ENCODE measurements at places on chromosomes 1 and 21.

DNA sequence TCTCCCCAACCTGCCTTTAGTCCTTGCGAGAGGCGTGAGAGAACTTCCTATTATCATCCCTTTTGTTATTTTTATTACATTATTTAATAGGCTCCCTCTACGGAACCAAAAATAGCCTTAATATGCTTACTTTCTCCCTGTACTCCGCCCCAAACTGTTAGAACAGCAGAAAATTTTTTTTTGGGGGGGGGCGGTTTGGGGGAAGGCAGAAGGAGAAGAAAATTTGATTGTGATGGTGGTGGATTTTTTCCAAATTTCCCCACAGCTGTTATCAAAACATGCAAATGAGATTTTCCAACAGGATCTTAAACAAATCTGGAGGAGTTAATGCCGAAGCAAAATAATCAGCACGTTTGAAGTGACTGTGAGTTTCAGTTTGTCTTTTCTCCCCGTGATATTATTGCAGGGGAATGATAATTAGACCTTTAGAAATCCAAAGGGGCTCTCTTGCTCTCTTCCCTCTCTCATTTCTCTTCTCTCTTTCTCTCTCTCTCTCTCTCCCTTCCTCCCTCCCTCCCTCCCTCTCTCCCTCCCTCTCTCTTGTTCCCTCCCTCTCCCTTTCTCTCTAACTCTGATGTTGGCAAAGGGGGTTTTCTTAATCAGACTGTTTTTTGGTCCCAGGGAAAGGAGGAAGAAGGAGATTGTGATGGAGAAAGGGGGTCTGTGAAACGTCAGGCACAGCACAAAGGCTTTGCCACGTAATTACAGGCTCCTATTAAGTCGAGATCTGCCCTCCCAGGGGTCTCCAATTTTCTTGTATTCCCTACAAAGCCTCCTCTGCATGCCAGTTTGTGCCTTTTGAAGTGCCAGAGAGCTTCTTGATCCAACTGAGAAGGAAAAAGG is 1.1 kb upstream of the PRRX1 start:
- DNase-seq: no peak

- no peak for DNase-seq
Measured at GRCh38 chr1:216823731-216824130, 100.5 kb upstream of the ESRRG start.

DNA sequence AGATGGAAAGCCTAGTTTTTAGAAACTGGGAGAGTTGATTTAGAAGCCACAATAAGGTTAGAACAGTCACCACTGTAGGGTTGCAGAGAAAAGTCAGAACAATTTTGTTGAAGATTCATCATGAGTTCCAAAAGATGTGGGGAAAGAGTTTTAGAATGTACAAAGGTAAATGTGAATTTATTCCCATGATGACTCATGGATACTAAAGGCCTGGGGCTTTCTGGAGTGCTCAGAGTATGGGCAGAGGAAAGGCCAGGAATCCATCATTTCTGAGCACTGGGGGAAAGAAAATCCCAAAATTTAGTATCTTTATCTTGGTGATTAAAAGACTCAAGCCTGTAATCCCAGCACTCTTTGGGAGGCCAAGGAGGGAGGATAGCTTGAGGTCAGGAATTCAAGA is 17.8 kb downstream of the YBX1 start:
- DNase-seq: no peak

- DNase-seq: no peak
Measured at GRCh38 chr1:155009742-155010141, 7.1 kb downstream of the ZBTB7B start.

- no peak for DNase-seq
Measured at GRCh38 chr1:225474439-225474985, 46.7 kb upstream of the LBR start.

DNA sequence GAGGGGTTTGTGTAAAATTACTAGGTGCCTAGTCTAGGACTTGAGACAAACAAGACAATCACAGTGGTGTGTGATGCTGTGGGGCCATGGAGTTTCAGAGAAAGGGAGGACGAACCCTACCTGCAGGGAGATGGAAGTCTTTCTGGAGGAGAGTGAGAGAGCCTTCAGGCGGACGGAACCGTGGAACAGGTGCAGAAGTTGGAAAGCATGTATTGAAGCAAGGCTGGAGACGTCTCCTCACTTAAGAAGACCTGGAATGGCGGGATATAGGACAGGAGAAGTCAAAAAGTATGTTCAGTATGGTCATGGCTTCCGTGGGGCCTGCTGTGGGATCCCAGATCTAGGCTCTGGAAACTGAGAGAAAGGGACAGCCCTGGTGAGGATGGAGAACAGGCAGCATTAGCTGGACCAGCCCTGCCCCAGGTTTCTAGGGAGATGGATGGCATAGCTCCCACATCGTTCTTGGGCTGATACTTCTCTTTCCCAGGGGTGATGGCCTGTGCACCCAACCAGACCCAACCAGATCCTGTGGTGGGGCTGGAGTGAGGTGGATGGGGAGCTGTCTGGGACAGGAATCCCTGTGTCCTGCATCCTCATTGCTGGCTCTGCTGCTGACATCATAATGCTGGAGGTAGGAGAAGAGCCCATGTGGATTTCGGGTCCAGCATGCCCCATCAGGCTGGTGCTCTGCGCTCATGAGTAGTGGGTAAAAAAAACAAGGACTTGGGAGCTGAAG is 15.0 kb upstream of the LRP8 start:
- DNase-seq: no peak

- no peak for DNase-seq
Measured at GRCh38 chr1:47545912-47546483, 108.2 kb downstream of the FOXD2 start.

DNA sequence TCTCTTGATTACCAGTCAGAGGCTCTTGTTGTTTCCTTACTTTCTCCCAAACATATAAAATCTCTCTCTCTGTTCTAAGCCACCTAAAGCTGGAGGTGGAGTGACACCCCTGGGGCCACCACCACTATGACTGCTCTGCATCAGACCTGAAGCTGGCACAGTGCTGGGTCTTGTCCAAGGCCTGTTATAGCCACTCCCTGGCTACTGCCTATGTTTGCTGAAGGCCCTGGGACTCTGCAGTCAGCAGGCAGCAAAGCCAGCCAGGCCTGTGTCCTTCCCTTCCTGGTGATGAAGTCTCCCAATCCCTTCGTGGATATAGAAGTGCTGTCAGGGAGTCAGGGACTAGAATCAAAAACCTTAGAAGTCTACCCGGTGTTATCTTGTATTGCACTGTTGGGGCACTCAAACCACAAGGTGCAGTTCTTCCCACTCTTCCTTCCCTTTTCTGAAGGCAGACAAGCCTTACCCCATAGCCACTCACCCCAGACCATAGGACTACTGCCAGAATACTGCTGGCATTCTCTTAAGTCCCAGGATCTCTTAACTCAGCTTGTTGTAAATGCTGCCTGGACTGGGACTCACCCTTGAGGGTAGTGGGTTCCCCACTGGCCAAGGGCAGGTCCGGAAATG is 103.1 kb downstream of the RPS6KC1 start:
- no peak for DNase-seq

- no peak for DNase-seq
Measured at GRCh38 chr1:227768125-227768439, 32.8 kb downstream of the SNAP47 start.

DNA sequence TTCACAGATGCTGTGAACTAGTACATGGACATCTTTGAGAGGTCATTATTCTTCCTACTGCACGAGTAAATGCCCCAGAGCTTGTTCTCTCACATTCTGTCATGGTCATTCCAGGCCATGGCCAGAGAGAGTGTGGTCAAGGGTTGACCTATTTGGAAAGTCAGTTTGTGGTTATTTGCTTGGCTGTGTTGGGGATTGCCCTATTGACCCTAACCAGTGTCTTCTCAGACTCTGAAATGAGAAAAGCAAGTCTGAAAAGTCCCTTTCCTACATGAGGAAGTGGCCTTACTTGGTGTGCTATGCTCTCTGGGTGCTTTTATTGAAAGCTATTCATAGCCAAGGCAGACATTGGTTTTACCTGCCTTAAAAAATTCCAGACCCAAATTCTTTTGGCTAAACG is 26.6 kb downstream of the CLIC6 start:
- peak; percentile 58 for DNase-seq

GRCh38 chr1:87549738-87550137 is 221.1 kb downstream of the LMO4 start:
- no peak for DNase-seq

GRCh38 chr1:221711063-221711577 is 30.8 kb downstream of the DUSP10 start:
- no peak for DNase-seq

GRCh38 chr1:53945433-53946251 is at the start of gene IFT25:
Gene IFT25, minus strand, starts transcription at chr1:53945699. Its CDS starts 5,617 bp downstream, at chr1:53940082.
- peak; percentile 98 for DNase-seq

DNA sequence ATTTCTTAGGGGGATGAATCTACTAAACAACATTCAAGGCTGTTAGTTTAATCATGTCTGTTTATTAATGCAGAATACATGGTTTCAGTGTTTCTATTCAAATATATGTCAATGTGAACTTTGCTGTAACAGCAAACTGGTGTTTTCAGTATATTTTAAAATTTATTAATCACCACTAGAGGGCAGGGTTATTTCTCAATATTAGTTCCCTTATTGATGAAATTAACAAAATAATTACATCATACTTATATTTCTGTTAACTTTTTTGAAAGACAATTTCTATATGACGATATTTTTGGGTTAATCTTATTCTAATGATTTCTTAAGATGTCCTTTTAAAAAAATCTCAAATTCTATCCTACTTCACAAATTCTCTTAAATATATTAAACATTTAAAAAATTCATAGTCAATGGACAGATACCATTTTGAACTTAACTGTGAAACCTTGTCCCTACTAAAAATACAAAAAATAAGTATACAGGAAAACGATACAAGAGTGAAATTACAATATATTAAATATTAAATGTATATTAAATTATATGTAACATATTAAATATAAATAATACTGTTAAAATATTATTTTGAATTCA is 1034.1 kb upstream of the PRMT6 start:
- peak; percentile 4 for DNase-seq

DNA sequence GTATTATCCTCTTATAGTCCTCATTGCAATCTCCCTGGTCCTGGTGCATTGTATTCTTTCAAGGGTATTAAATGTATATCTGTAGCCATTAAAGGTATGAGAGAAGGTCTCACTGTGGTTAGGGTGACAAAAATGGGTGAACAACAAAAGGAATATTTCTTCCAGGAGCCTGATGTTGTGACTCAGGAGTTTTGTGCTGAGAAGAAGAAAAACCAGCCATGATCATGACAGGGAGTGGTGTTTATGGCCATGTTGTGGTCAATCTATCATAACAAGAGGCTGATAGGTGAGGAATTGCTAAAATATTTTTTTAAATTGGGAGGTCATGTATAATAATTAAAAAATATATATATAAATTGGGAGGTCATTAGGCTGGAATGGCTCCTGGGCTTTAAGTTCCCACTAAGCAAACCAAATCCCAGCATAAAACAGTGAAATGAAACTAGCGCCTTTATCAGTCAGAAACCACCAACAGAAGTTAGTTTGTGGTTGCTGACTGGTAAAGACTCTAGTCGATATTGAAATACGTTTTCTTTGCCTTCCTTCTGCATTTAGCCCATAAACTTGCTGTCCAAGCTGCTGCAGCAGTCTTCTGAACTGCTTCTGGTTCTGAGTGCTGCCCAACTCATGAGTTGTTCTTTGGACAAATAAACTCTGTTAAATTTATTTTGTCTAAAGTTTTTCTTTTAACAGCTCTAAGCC is 60.3 kb downstream of the TBX19 start:
- no peak for DNase-seq

- no peak for DNase-seq
Measured at GRCh38 chr1:36528361-36529349, 45.9 kb upstream of the CSF3R start.

DNA sequence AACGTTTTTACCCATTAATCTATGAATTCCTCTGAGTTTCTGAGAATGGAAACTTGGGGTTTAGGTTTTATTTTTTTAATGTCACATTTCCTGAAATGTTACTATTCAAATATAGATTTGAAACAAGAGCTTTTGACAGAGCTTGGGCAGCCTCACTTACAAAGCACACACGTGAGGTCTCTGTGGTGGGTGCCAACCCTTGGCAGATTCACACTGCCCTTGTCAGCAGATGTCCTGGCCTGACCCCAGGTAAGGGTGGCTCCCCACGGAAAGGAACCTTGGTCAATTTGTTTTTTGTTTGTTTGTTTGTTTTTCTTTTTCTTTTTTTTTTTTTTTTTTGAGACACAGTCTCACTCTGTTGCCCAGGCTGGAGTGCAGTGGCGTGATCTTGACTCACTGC is 53.5 kb downstream of the FAAP20 start:
- DNase-seq: no peak

DNA sequence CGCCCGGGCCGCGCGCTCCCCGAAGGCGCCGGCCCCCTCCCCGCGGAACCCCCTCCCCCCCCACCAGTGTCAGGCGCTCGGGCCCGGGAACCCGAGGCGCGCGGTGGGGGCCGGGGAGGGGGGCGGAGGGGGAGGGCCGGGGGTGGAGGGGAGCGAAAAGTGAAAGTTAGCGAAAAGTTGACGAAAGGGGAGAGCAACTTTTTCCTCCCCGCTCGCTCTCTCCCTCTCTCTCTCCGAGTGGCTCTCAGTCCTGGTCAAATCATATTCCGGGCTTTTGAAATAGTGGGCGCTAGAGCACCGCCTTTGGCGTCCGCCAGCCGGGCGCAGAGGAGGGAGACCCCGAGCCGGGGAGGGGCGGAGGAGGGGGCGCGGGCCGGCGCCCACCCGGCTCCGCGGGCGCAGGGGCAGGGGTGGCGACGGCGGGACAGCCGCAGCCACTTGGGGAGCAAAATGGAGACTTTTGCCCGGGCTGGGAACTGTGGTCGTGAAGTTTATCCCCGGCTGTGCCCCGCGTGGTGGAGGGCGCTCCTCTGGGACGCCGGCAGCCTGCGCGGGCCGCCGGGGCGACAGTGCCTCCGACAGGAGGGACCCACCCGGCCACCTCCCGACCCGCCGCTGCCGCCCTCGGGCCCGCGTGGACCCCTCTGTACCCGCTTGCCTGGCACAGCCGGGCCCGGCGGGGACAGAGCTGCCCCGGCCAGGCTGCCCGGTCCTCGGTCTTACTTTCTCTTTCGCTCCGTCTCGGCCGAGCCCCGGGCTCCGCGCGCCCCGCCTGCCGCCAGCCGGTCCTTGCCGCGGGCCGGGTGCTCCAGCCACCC is 697 bp downstream of the PRDM16 start:
- no peak for DNase-seq

DNA sequence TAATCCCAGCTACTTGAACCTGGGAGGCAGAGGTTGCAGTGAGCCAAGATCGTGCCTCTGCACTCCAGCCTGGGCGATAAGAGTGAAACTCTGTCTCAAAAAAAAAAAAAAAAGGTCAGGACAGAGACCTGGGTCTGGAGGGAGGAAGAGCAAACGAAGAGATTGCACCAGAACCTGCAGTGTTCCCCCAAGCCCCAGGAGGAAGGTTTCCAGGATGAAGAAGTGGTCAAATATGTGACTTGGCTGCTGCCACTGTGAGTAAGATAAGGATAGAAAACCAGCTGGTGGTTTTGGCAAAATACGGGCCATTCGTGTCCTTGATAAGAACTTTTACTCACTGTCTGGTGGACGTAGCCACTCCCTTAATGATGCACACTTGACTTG is 42.2 kb downstream of the CLDN14 start:
- DNase-seq: no peak
